ENCODE measurements at places on chromosomes 6 and 20. TPM values are rescaled to one million over a fixed set of nuclear protein-coding genes. Genes with fewer than 3 reads are reported as not detected.

Gene EMILIN3
- total RNA-seq = 4.1 TPM

Gene CST4
- not detected for total RNA-seq

Gene SCRT2
- not detected for total RNA-seq

Gene RRAGD
- 11.4 TPM for total RNA-seq

DNA sequence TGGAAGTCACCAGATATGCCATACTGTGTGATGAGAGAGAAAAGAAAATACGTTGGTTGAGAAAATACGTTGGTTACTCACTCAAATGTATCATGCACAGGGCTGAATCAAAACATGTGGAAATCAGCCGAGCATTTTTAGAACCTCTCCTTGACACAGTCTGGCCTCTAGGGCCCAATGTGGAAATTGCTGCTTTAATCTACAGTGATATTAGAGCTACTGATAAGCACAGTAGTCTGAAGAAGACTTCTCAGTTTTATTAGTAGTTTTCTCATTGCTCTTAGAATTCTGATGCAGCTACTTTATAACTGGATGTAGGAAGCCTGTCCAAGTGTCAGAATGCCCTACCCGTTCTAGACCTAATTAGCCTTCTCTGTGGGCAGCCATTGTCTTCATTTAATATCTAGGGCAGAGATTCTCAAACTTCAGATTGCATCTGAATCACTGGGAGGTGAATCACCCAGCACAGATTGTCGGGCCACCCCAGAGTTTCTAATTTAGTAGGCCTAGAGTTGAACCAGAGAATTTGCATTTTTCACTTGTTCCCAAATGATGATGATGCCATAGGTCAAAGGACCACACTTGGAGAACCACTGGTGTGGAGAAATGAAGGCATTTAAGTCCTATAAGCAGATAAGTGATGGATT, 229.1 kb downstream of the PLCB1 start:
- no peak for DNase-seq

DNA sequence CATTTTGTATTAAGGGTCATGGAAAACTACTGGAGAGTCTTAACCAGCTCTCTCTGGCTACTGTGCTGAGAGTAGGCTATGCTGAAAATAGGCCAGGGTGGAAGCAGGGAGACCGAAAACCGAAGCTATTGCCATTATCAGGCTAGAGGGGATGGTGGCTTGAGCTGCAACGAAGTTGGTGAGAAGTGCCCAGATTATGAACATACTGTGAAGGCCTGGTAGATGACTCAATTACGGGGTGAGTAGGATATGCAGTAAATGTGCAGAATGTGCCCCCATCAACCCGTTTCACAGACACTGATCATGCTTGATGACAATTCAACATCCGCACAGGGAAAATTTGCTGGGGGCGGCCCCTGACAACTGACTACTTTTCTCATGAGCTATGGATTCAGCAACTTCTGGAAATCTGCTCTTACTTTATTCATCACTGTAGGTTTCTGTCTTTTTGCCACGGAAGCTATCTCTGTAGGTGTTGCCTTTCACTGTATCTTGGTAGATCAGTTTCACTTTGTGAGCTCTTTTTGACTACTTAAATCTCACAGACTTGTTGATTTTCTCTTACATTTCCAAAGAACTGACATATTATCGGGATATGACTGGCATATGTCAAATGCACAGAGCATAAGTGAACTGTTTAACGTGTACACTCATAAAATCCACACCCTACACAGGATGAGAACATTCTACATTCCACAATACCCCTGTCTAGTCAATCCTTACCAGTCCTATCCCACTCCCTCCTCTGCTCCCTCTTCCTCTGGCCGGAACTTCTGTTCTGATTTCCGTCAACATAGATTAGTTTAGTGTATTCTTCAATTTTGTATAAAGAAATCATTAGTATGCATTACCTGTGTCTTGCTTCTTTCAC, 15.5 kb upstream of the MEP1A start:
- no peak for DNase-seq
